ENCODE measurements at places on chromosomes 12 and 14.

DNA sequence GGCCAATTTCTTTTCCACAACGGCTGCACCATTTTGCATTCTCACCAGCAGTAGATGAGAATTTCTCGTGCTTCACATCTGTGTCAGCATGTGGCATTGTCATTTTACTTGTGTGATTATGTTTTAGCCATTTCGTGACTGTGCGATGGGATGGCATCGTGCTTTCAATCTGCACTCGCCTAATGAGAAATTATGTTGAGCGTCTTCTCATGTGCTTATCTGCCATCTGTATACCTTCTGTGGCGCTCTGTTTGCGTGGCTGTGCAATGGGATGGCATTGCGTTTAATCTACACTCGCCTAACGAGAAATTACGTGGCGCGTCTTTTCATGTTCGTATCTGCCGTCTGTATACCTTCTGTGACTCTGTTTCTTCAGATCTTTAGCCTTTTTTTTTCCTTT lies 14.9 kb upstream of the GPR132 start:
- no peak for DNase-seq

DNA sequence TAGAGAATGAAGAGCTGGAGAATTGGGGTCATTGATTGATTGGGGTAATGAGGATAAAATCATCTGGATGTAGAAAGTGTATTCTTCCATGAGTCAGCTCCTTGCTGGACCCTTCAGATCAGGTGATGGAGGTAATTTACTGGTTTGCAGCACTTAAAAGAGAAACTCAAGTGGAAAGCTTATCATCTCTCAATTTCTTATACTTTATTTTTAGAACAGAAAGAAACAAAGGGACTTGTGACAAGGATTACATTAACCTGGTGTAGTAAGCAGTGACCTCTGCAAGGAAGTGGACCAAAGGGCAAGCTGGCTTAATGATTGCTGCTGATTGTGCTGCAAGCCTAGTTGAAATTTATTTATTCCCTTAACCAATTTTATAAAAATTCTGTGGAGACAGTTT lies 405.0 kb downstream of the TRHDE start:
- no peak for DNase-seq

GRCh38 chr14:92323916-92324818 lies 1.2 kb downstream of the SLC24A4 start:
- no peak for DNase-seq

- DNase-seq = peak; percentile 17
Observed at GRCh38 chr12:50727466-50727865, 36.4 kb upstream of the ATF1 start.

DNA sequence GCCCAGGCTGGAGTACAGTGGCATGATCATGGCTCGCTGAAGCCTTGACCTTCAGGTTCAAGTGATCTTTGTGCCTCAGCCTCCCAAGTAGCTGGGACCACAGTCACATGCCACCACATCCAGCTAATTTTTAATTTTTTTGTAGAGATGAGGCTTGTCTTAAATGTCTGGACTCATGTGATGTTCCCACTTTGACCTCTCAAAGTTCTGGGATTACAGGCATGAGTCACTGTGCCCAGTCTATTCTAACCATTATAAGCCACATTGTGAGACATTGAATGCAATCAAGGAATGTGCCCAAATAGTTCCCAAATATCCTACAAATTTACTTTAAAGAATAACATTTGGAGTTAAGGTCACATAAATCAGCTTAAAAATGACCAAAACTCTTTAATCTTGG lies 130.7 kb upstream of the ARID2 start:
- DNase-seq = no peak

Data from RWPE1 (cell line).